A549 treated with Hydrocortisone at 1 μM for 4 hours (cell line): ENCODE measurements at places on chromosomes 3 and 15. TPM values are rescaled to one million over a fixed set of nuclear protein-coding genes. Genes with fewer than 3 reads are reported as not detected.

The PDHB gene
- 54.3 to 63.3 TPM (median 59.3 TPM) in 5 replicates for total RNA-seq

The OCA2 gene
- total RNA-seq = 0.11 to 0.31 TPM (median 0.29 TPM) in 5 replicates

The PFN2 gene
- total RNA-seq = 142 to 181 TPM (median 145 TPM) in 5 replicates

The HHATL gene
- not detected in 5 replicates for total RNA-seq

The ATP13A3 gene
- 21.7 to 41.0 TPM (median 29.2 TPM) in 5 replicates for total RNA-seq

The ADAMTS9 gene
- 0.65 to 0.88 TPM (median 0.72 TPM) in 5 replicates for total RNA-seq

The ADGRG7 gene
- not detected in 5 replicates for total RNA-seq

The FBXW12 gene
- not detected in 5 replicates for total RNA-seq

The MNS1 gene
- 2.2 to 3.6 TPM (median 2.8 TPM) in 5 replicates for total RNA-seq

The CLDN11 gene
- 0.09 to 0.25 TPM (median 0.18 TPM) in 5 replicates for total RNA-seq

The CX3CR1 gene
- 0.06 to 0.09 TPM (median 0.07 TPM) in 3 of 5 replicates, not detected in the others for total RNA-seq

The AADACL2 gene
- not detected in 5 replicates for total RNA-seq

The PRSS50 gene
- not detected in 5 replicates for total RNA-seq

The FAM43A gene
- total RNA-seq = 11.9 to 21.9 TPM (median 19.8 TPM) in 5 replicates

The PATL2 gene
- 0.11 to 0.23 TPM (median 0.17 TPM) in 4 of 5 replicates, not detected in the other for total RNA-seq

The ISL2 gene
- total RNA-seq = 2.9 to 4.3 TPM (median 3.8 TPM) in 5 replicates

The MCF2L2 gene
- total RNA-seq = 0.13 to 0.22 TPM (median 0.18 TPM) in 5 replicates

The TXNRD3 gene
- 5.6 to 8.7 TPM (median 7.3 TPM) in 5 replicates for total RNA-seq

The FETUB gene
- total RNA-seq = 0.12 to 0.34 TPM (median 0.15 TPM) in 3 of 5 replicates, not detected in the others

The TGM4 gene
- total RNA-seq = 0.12 to 0.30 TPM (median 0.16 TPM) in 5 replicates

The LTK gene
- 0.03 to 0.10 TPM (median 0.07 TPM) in 5 replicates for total RNA-seq

The DNAJA4 gene
- 0.05 to 0.08 TPM in 2 of 5 replicates, not detected in the others for total RNA-seq

The MAP1A gene
- 0.50 to 0.76 TPM (median 0.60 TPM) in 5 replicates for total RNA-seq

The DPPA2 gene
- total RNA-seq = not detected in 5 replicates

The C3orf49 gene
- not detected in 5 replicates for total RNA-seq

The TMEM108 gene
- total RNA-seq = not detected in 5 replicates

The CMTM6 gene
- total RNA-seq = 33.8 to 49.5 TPM (median 40.3 TPM) in 5 replicates

The EID1 gene
- 101 to 158 TPM (median 106 TPM) in 5 replicates for total RNA-seq

The IQCF5 gene
- total RNA-seq = not detected in 5 replicates

The KIF15 gene
- 7.6 to 12.1 TPM (median 8.6 TPM) in 5 replicates for total RNA-seq

The CNTN6 gene
- total RNA-seq = not detected in 5 replicates

The CPNE9 gene
- 0.10 to 0.30 TPM (median 0.18 TPM) in 5 replicates for total RNA-seq

The GABRR3 gene
- total RNA-seq = not detected in 5 replicates

The LRRC2 gene
- 0.02 TPM in 1 of 5 replicates, not detected in the others for total RNA-seq

The PRTG gene
- 8.3 to 11.1 TPM (median 10.2 TPM) in 5 replicates for total RNA-seq

The GOLGA6L26 gene
- total RNA-seq = not detected in 5 replicates

The NR1I2 gene
- total RNA-seq = not detected in 5 replicates

The INSYN1 gene
- 1.9 to 3.0 TPM (median 2.3 TPM) in 5 replicates for total RNA-seq

The CAPN3 gene
- total RNA-seq = 0.22 to 0.80 TPM (median 0.33 TPM) in 5 replicates

The MOBP gene
- total RNA-seq = 0.09 to 0.24 TPM in 2 of 5 replicates, not detected in the others

The NOX5 gene
- total RNA-seq = 0.11 to 0.35 TPM (median 0.20 TPM) in 5 replicates

The GOLGA8J gene
- total RNA-seq = 0.16 TPM in 1 of 5 replicates, not detected in the others

The MME gene
- 0.10 to 0.16 TPM in 2 of 5 replicates, not detected in the others for total RNA-seq

The EIF2B5 gene
- total RNA-seq = 27.1 to 29.4 TPM (median 28.7 TPM) in 5 replicates

The TERC gene
- total RNA-seq = 0.91 TPM in 1 of 5 replicates, not detected in the others

The DUOXA1 gene
- total RNA-seq = 0.07 to 0.18 TPM (median 0.08 TPM) in 5 replicates

The LRRC49 gene
- total RNA-seq = 3.8 to 5.3 TPM (median 5.0 TPM) in 5 replicates

The GOLGA6D gene
- total RNA-seq = 0.03 to 0.08 TPM in 2 of 5 replicates, not detected in the others

The B3GALNT1 gene
- total RNA-seq = 0.10 to 0.27 TPM (median 0.23 TPM) in 5 replicates

The CLDN18 gene
- total RNA-seq = not detected in 5 replicates

The MORC1 gene
- total RNA-seq = not detected in 5 replicates

The SI gene
- total RNA-seq = not detected in 5 replicates
